ENCODE measurements at places on chromosomes 16 and 17.

- no peak for DNase-seq
These were observed 22.6 kb downstream of the SRCAP start for GRCh38 chr16:30721606-30722005.

DNA sequence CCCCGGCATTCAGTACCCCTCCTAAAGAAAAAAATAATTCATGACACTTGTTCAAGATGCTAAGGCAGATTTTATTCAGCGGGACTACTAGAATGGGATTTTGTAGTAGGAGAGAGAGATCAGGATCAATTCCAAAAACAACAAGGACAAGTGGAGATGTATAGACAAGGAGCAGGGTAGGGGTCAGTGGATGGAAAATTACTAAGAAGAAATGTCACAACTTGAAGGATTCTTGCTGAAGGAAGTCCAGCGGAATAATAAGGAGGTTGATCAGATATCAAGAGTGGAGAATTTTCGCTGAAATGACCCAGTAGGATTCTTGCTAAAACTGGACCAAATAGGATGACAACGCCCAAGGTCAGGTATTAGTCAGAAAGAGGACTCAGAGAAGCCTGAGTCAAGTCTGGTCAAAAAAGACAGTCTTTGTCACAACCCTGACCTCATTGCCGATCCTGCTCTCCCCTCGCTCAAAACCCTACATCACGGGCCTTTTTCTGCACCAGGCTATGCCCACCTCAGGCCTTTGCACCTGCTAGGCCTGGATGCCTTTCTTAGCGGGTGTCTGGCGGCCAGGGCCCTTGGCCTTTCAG lies 36.9 kb downstream of the MMD start:
- no peak for DNase-seq

DNA sequence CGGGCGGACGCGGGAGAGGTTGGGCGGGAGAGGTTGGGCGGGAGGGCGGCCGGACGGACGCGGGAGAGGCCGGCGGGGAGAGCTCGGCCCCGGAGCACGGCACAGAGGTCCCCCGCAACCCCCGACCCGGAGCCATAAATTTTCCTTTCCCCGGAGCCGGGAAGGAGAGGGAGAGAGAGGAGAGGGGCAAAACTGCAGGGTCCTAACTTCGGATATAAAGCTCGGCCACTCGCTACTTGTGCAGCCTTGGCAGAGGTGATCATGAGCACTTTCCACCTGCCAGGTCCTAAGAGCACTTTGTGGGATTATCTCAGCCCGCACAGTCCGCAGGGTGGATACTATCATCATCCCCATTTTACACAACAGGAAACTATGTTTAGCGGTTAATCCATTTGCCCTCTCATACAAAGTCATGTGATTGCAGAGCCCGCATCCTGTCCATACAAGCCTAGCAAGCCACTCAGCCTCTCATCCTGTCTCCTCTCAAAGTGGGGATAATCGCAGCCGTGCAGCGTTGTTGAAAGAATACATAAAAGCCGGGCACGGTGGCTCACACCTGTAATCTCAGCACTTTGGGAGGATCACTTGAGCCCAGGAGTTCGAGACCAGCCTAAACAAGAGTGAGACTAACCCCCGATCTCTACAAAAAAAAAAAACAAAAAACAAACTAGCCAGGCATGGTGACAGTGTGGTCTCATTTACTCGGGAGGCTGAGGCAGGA lies 780 bp upstream of the DCAKD start:
- DNase-seq: no peak

DNA sequence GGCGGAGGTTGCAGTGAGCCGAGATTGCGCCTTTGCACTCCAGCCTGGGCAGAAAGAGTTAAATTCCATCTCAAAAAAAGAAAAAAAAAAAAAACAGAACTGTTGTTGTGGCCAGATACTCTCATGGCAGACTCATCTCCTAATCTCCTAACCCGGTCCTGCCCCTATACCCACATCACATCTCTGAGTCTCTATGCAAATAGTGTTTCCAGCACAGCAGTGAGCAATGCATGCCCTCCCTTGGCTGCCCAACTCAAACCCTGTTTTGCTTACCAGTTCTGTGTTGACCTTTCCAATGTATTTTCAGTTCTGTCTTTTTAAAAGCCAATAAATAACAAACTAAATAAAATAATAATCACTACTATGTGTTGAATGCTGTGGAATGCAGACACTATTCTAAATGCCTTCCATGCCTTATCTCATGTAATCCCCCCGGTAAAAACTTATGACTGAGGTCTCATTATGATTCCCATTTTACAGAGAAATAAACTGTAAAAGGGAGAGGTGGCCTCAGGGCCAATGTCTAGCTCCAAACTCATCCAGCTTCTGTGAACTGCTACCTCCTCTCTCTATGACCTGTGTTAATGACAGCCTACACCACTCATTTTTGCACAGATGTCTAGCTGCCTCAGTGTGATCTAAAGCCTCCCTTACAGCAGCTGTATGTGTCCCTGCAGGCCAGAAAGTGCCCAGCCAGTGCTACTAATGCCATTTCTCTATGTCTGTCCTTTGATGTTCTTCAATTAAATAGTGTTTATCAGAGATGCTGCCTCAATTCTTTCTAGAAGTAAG lies 289.8 kb downstream of the HS3ST3B1 start:
- DNase-seq: no peak

DNA sequence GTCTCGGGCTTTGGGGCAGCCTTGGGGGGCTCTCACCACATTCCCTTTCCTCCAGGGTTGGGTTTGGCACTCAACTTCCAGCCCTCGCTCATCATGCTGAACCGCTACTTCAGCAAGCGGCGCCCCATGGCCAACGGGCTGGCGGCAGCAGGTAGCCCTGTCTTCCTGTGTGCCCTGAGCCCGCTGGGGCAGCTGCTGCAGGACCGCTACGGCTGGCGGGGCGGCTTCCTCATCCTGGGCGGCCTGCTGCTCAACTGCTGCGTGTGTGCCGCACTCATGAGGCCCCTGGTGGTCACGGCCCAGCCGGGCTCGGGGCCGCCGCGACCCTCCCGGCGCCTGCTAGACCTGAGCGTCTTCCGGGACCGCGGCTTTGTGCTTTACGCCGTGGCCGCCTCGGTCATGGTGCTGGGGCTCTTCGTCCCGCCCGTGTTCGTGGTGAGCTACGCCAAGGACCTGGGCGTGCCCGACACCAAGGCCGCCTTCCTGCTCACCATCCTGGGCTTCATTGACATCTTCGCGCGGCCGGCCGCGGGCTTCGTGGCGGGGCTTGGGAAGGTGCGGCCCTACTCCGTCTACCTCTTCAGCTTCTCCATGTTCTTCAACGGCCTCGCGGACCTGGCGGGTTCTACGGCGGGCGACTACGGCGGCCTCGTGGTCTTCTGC lies 8.4 kb downstream of the SLC16A3 start:
- no peak for DNase-seq

GRCh38 chr17:9240659-9241370 lies 219.5 kb downstream of the NTN1 start:
- DNase-seq: no peak

DNA sequence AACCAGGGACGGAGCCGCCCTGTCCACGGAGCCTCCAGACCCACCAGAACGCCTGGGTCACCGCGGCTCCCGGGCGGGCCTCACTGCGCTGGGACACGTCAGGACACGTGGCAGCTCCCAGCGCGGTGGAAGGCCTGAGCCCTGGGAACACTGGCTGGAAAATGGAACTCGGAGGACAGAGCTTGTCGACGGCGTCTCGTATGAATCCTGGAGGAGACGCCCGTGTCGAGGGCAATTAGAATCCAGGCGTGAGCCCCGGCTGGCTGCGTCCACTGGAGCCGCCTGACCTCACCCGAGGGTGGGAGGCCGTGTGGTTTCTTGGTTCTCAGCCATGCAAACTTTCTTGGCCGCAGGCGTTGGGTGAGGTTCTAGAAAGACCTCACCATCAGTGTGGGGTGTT lies 173.9 kb downstream of the LAT start:
- DNase-seq: no peak

- DNase-seq: no peak
These were observed 2.9 kb downstream of the IKZF3 start for GRCh38 chr17:39861235-39861634.

DNA sequence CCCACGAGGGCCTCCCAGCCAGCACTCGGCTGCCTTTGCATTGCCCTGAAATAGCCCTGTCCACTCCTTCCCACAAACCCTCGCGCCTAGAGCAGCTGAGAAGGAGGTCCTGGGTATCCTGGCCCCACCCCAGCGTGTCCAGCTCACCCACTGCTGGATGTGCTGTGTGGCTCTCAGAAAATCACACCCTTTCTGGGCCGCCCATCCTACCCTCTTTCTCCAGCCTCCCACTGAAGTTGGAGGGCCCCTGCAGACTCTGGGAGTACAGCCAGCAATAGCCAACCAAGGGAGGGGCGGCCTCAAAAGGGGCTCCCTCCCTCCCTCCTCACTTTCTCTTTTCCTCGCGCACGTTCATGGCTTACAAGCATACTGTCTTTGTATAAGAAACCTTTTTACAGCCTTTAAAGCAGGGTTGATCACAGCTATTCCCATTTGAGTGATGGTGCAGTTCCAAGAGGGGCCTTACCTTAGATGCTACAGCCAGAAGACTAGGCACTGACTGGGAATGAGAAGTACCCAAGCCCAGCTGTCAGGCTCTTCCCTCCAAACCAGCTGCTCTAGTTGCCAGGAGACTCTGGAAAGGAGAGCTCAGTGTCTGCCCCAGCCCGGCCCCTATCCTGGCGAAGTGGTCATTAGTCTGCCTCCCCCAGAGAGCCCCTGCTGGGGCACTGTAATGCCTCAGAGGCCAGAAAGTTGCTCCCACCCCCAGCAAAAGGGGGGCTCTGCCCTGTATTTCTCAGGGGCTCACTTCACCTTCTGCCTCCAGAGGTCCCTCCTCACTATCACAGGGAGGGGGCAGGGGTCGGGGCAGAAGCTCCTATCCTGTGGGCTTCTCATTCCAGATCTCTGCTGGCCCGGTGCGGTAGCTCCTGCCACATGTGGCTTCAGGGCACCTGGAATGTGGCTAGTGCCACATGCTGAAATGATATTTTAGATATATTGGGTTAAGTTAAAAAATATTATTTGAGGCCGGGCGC lies 38.1 kb downstream of the DCAKD start:
- no peak for DNase-seq

GRCh38 chr17:75077072-75077495 lies 10.7 kb upstream of the SLC16A5 start:
- DNase-seq: no peak

DNA sequence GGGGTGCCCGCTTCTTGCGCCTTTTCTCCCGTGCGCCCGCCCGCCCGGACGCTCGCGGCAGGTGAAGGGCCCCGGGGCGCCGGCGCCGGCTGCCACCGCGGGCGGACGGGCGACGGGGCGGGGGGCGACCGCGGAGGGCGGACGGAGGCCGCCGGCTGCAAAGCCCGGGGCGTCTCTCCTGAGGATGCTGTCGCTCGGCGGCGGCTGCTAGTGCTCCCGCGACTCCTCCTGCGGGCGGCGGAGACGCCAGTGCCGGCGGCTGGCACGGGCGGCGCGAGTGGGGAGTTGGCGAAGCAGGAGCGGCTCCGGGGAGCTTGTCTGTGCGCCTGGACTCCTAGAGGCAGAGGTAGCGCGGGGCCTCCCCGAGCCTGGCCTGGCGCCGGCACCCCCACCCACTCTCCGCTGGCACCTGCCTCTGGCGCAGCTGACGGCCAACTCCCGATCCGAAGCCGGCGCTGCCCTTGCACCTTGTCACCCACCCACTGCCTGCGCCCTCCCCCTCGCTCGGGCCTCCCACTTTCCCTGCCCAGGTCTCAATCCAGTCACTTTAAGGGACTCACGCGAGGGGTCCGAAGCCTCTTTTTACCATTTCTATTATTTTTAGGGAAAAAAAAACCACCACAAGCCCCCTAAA lies at the start of gene FAM20A:
Gene FAM20A (minus strand): TSS at position 437 of the 634 bp plus-strand sequence. CDS start 701 bp downstream, outside the sequence.
- no peak for DNase-seq

DNA sequence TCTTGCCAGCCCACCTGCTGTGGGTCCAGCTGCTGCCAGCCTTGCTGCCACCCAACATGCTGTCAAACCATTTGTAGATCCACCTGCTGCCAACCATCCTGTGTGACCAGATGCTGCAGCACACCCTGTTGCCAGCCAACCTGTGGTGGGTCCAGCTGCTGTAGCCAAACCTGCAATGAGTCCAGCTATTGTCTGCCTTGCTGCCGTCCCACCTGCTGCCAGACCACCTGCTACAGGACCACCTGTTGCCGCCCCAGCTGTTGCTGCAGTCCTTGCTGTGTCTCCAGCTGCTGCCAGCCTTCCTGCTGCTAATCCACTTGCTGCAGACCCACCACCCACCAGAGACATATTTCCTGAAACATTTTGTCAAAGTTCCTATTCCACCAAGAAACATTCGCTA lies 641 bp downstream of the KRTAP9-1 start:
- no peak for DNase-seq

DNA sequence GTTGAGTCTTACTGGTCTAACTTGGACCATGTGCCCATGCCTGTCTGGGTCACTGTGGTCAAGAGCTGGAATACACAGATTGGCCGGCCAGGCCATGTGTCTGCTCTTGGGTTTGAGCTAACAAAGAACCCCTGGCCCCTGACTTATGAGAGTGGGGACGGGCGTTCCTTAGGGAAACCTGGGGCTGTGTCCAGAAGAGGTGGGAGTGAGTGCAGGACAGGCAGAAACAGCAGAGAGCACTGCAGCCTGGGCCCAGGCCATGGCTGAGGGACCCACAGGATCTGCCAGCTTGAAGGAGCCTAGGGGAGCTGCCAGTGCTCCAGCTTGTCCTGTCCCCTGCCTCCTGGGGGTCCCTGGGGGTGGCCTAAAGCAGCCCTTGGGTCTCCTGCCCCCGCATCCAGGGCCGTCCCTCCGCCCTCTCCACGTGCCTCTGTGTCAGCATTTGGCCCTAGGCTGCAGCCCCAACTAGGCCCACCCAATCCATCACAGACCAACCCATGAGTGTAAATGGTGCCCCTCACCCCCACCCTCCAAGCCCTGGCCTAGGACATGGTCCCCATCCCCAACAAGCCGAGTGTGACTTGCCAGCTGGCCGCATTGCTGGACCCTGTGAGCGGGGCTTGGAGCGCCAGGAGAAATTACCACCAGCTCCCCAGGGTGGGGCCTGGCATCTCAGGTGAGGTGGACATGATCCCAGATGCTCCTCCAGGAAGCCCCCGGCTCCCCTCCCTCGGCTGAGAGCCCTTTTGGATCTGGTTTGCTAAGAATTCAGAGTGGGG lies 12.5 kb upstream of the DRC7 start:
- no peak for DNase-seq

DNA sequence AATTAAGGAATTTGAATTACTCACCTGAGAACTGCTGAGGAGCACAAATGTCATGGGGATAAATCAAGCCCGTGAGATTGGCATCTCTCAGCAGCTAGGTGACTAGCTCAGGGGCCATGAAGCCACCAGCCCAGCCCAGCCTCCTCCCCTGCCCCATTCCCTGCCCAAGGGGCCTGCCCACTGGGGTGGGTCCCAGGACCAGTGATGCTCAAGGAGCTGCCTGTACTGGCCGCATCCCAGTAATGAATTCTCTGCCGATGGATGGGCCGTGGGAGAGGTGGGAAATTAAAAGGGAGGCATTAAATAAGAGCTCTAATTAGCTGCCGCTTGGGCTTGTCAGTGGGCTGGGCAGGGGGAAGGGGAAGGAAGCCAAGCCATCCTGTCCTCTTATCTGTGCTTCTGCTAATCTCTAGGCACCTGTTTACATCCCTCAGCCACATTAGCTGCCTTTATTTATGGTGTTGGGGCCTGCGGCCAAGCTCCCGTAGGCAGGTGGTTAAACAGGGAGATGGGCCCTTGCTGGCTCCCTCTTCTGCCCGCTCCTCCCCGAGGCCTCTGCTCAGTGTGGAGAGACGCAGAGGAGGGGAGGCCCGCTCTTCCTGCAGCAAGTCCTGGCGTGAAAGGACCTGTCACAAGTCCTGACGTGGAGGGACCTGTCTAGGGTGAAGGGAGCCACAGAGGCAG lies 48.8 kb downstream of the PIPOX start:
- DNase-seq: no peak

Measured in stimulated activated CD8-positive, alpha-beta memory T cell treated with anti-CD3 and anti-CD28 coated beads, Interleukin-2, amount 100 ng/mL, for 1 hour (primary cell).